ENCODE measurements at places on chromosomes 1 and 21.

GRCh38 chr1:95278173-95279006 lies 44.4 kb downstream of the RWDD3 start:
- no peak for DNase-seq

DNA sequence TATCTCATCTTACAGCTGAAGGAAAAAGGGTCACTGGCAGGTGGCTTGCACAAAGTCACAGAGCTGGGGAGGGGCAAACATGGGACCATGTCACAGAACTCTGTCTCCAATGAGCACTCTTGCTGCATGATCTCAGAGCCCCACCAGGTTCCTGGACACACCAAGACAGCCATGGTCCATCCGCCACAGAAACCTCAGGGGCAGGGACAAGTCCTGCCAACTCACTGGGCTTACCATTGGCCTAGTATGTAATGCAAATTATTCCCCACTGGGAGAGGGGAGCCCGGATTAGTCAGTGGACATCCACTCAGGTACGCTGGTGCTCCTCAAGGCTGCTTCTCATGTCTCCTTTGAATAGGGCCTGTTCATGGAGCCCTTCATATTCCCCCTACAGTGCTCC lies 14.2 kb downstream of the S100A7A start:
- DNase-seq, result no peak

DNA sequence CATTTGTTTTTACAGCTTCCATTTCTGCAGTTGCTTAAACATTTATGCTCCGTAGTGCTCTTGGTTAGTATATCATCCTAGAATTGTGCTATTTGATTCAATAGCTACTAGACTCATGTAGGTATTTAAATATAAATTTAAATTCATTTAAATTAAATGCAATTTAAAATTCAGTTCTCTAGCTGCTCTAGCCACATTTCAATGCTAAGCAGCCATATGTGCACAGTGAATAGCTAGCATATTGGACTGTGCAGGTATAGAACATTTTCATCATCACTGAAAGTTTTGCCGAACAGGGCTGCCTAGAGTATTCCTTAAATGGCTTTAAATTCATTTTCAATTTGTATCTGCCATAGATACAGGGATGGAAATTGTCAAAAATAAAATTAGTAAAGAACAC lies 32.5 kb downstream of the CELF3 start:
- no peak for DNase-seq

DNA sequence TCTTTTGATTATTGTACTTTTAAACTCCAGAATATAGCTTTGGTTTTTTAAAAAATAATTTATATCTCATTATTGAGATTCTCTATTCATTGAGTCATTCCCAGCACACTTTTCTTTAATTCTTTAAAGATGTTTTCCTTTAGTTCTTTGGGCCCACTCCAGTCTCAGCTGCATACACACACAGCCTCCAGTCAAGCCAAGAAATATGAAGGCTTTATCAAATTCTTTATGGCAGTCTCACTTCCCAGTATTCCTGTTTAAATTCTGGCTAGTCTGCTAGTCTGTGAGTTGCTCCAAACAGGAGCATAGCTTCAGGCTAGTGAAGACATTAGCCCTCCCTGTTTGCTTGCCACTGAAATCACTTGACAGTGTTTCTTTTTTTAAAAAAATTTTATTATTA lies 61.2 kb downstream of the CRP start:
- DNase-seq, result no peak

GRCh38 chr1:228666686-228667623 lies 68.3 kb upstream of the RHOU start:
- no peak for DNase-seq

GRCh38 chr1:172980456-172980855 lies 70.3 kb downstream of the TNFSF18 start:
- no peak for DNase-seq
